ENCODE measurements at places on chromosomes 6 and 20.

DNA sequence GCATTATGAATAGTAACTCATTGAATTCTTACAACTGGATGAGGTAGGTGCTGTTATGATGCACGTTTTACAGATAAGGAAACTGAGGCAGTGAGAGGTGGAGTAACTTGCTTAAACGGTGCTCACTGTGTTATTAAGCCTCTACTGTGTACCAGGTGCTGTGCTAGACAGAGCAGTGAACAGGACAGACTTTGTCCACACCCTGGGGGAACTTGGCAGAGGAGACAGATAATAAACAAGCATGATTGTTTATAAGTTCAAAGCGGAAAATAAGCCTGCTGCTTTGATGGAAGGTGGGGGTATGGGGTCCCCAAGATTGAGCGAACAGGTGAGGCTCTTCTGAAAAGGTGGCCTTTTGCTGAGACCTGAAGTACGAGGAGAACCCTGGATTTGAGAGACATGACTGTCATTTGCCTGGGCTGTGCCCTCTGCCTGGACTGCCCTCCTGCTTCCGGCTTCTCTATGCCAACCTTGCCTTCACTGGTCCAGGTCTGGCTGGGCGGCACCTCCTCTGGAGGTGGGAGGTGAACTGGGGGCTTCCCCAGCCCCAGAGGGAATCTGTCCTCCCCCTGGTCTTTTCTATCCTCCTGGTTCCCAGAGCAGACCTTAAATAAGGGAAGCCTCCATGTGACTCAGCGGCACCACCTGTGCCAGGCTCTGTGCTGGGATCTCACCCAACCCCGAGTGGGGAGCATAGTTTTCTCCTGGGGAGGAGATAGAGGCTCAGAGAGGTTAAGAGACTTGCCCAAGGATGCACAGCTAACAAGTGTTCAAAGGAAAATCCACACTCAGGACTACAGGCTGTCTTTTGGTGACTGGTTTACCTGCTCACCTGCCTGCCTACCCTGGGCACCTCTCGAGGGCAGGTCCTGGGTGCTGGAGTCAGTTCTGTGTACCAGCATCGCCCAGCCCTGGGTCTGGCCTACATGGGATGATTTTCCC lies 59.1 kb downstream of the CEBPB start:
- DNase-seq, result no peak

- DNase-seq, result peak; percentile 98
Observed at GRCh38 chr6:134422426-134423231, 104.7 kb upstream of the SGK1 start.

- DNase-seq, result no peak
Observed at GRCh38 chr20:61340157-61340556, 88.1 kb downstream of the CDH4 start.

GRCh38 chr6:166523782-166524559 lies 62.5 kb downstream of the RAMACL start:
- no peak for DNase-seq

DNA sequence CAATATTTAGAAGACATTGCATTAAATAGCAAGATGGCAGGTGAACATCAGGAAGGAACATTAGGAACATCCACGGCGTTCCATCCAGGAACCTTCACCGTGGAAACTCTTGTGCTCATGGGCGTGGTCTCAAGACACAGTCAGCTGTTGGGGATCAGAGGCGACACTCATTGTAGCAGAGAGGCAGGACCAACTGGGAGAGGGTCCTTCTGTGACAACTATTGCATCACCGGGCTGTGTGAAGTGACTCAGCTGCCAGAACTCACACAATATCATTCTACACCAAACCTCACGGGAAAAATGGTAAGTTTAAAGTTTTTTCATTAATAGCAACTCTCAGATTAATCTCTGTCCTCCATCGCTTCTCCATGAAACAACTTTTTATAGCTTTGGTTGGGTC lies 334.8 kb upstream of the SULF2 start:
- no peak for DNase-seq

GRCh38 chr6:42532038-42532669 lies 31.7 kb upstream of the UBR2 start:
- peak; percentile 68 for DNase-seq

DNA sequence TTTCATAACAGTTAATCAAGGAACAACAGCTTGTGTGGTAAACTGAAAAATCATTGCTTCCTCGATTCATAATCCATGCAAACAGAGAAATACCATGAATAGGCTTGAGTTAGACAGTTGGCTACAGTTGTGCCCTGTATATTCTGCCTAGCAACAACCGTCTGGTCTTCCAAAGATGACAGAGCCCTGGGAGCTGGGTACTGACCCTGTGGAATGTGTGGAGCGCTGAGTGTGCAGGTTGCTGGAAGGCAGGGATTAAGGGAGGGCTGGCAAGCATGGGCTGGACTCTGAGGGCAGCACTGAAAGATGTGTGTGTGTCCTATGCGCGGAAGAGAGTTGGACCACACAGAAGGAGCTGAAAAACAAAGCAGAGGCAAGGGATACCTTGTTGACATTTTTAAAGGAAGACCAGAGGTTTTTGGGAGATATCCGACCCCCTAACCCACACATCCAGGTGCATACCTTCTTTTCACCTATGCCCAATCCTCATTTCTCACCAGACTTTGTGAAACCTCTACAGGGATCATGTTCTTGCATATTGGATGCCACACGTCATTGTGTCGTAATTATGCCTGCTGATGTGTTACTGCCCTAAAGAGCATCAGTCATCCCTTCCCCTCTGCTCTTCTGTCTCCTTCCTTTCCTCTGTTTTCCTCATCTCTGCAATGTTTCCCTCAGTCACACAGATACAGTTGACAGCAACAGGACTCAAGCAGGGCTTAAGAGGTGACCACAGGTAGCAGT lies 58.2 kb upstream of the VGLL2 start:
- peak; percentile 4 for DNase-seq

DNA sequence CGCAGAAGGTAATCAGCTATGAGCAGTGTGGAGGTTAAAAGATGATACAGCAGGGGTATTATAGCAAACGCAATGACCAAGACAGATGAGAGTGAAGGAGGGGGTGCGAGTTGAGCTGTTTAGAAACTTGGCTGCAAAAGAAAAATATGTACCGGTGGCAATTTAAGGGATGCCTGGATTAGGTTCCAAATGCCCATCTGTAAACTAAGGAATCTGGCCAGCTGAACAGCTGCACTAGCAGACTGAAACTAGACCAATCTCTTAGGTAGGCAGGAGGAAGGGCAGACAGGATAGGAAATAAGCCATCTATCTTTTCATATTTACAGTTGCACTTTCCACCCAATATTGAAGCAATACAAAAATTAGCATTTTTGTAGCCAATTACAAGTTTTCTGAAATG lies 407.6 kb downstream of the HTR1B start:
- no peak for DNase-seq

GRCh38 chr6:108872141-108872557 lies 23.9 kb downstream of the ARMC2 start:
- DNase-seq, result no peak

DNA sequence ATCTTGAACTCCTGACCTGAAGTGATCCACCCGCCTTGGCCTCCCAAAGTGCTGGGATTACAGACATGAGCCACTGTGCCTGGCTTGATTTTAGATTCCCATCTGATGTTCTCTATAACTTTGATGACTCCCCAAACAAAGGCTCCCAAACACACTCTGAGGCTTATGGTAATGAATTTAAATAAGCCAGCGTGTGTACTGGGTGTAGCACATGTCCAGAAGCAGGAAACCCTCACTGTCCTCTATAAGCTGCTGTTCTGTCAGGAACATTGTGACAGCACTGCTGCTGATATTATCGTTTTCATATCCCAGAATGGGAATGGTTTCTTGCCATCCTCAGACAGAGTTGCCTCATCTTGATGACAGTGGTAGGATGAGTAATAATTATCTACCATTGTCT lies 54.1 kb upstream of the SALL4 start:
- DNase-seq, result no peak

DNA sequence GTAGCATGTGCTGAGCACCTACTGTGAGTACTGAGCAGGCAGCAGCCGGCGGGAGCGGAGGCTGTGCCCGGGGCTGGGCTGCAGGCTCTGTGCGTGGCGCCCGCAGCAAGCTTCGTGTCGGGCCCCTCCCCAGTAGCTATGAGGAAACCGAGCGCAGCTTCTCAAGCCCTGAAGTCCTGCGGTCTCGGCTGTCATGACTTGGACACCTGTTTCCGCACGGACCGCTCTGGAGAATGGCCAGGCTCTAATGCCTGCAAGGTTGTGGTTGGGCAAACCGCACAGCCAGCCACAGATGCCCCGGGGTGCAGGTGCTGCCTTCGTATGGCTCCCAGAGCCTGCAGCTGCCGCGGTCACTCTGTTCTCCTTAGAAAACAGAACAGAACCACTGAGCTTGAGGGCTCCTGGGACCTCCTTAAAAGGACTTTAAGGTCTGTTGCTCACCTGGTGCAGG lies 33.7 kb downstream of the PYGB start:
- DNase-seq, result no peak

- DNase-seq, result peak; percentile 92
Observed at GRCh38 chr6:158642097-158642601, 2.4 kb downstream of the DYNLT1 start.

- DNase-seq, result no peak
Observed at GRCh38 chr6:11963756-11964500, 48.2 kb upstream of the HIVEP1 start.
